ENCODE measurements at places on chromosomes 13 and 19.

- no peak for DNase-seq
These were observed 197.2 kb downstream of the TEX29 start for GRCh38 chr13:111517641-111518010.

DNA sequence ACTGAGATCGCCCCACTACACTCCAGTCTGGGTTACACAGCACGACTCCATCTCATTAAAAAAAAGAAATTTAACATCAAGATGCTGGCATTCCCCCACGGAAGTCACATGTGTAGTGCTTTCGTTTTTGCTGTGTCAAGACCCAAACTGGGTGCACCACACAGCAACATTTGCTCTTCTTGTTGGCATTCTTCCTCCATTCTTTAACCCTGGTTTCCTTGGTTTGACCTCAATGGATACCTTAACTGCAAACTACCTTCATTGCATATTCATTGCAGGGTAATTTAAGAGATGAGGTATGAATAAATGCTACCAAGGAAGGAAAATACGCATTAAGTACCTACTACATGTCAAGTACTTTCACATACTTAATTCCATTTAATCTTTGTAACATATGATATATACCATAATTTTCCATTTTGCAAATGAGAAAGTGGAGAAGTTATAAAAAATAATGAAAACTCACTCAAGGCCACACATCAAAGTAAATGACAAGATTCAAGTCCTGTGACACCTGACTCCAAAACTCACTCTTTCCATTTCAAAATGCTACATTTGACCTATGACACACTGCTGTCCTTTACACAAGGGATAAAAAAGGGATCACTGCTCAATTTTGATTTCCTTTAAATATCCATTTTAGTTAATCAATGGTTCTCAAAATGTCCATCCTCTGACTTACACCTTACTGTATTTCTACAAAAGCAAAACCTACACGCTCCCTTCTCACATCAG is 59.2 kb downstream of the STK24 start:
- DNase-seq = no peak

- DNase-seq = no peak
These were observed 5.0 kb downstream of the PTOV1 start for GRCh38 chr19:49855676-49856573.

DNA sequence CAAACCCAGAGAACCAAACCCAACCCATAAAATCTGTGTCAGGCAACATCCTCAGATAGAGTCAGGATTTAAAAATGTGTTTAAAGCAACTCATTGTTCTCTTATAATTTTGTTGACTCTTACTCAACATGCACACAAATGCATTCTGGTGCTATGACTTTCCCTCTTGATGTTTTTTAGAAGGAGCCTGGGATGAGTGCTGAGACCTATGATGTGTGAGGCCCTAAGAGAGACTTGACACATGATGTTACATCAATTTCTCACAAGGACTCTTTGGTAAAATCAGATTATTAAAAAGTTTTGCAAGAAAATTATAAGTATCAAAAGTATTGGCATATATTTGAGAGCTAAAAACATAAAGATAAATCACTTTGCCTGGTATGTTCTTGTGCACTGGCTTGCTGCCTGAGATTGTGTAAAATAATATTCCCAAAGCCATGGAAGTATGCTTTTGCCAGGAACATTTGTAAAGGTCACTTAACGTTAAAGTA is 173.9 kb downstream of the DCLK1 start:
- no peak for DNase-seq

DNA sequence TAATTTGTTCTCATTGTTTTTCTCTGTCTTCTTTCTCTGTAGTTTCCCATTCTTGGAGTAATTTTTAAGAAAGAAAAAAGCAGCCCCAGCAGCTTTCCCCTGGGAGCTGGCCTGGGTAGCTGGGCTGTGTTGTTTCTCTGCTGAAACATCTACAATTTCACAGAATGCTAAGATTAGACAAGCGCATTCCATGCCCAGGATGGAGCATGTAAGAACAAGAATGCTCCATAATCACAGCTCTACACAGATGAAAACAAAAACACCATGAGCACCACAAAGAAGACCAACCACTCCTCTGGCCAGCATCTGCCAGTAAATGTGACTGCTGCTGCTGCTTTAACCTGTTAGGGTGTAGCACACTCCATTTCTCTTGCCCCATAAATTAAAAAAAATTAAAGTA is 239.2 kb upstream of the SLITRK1 start:
- no peak for DNase-seq

DNA sequence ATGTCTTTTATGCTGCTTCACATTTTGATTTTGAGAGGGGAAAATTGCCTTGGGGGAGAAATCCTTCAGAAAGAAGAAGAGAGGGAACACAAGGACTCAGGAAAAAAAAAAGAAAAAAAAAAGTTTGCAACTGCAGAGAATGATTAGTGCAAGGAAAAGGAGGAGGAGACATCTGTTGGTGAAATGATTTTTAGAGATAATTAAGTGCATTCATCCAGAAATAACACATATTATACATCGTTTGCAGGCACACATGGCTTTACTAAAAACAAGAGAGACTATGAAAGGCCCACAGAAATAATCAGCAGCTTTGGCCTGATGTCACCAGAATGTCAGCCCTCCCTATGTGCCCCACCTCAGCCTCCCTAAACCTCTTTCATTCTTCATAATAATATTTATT is 1058.2 kb downstream of the PCDH9 start:
- DNase-seq = no peak

DNA sequence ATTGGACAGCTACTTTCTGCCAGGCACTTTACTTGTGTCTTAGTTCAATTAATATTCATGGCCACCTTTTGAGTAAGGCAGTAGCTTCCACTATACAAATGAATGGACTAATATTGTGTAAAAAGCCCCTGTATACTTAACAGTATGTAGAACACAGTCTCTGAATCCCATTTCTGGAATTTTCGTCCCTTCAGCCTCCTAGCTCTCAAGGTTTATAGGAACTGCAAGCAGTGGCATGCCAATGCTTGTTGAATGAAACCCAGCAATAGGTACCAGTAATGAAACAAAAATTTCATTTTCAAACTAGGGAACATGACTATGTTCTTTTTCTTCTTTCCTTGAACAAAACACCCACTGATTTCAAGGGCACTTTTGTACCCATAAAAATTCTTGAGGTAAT is 361.6 kb downstream of the TDRD3 start:
- DNase-seq = no peak

GRCh38 chr13:40547591-40548315 is 118.7 kb downstream of the FOXO1 start:
- DNase-seq = no peak

DNA sequence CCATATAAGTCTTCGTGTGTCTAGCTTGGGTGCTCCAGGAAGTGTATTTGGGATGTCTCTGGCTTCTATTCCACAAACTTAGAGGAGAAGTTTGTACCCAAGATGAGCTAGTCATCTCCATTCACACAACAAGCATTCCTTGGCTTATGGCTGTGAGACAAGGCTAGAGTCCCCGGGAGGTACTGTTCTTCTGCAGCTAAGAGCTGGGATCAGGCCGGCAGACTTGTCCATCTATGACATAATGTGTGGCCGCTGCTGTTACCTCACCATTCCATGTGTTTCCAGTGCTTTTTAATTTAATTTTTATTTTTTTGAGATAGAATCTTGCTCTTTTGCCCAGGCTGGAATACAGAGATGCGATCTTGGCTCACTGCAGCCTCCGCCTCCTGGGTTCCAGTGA is 20.7 kb downstream of the GATAD2A start:
- DNase-seq = no peak

DNA sequence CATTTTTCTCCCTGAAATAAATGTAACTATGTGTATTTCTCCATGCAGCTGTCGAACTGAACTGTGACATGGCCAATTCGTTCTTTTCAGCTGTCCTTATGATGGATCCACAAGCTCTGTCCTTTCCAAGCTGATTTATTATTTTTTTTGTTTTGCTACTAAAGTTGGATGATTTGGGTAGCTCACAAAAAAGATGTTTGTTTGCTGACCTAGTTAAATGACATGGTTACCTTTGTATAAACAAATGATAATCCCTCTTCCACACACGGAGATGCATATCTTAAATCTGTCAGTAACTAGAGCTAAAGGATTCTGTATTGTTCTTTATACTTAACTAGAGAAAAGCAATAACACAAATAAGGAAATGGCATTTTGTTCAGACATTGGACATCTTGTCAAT is 884.3 kb upstream of the PCDH20 start:
- DNase-seq = no peak

DNA sequence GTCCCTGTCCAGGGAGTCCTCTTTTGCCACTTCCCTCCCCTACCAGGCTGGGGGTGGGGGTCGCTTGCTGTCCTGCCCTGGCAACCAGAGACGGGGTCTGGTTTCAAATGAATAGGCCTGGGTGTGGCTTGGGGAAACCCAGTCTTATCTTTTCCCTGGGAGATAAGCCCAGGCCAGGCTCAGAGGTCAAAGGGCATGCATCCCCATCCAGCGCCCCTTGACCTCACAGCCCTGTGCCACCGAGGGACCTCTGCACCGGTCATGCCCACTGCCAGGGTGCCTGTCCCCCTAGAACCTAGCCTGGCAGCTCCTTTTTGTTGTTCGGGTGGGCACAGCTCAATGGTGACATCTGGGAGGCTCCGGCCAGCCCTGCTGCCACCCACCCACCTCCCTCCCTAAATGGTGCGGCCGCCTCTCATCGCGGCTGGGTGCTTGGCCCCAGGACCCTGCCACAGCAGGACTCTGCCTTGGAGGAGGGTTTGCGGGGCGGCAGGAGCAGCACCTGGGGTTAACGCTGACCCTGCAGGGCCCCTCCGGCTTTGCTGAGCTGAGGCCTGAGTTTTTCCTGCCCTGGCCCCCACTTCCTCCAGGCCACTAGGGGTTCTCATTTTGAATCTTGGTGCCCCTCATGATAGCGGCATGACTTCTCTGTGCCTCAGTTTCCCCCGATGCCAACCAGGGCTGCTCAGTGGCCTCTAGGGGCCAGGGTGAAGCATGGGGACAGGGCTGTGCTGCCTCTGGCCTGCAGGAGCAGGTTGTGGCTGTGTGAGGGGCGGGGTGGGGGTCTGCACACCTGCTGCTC is 2.9 kb upstream of the CERS1 start:
- DNase-seq = no peak

GRCh38 chr13:70034286-70034685 is 73.3 kb upstream of the ATXN8OS start:
- no peak for DNase-seq

DNA sequence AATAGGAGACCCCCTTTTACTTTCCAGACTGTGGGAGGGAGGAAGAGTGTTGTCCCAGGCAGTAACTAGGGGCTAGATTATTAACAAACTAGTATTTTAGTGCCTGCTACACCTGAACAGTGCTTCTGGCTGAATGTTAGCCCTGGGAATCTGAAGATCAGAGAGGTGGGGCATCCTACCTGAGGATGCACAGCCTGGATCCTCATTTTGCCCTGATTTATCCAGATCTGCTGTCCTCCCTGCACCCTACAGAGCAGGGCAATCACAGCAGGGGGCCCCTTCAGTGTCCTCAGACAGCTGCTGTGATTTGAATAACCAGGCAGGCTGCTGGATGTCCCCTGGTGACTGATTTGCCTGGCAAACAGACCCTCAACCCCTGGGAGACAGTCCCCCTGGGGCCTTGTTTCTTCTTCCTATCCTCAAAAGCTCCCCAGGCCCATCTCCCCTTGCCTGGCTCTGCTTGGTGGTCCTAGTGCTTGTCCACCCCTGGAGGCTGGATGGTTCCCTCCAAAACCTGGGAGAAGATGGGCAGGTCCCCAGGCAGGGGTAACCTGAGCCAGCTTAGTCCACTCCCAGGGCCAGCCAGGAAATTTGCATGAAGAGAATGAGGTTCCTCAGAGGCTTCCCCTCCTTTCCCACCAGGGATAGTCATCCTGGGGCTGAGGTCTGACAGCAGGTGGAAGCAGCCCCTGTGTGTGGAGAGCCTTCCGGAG is at the start of gene OVOL3:
OVOL3 (plus strand) TSS at position 657 of the 713 bp plus-strand sequence. CDS start 60 bp downstream, outside the sequence.
- no peak for DNase-seq

DNA sequence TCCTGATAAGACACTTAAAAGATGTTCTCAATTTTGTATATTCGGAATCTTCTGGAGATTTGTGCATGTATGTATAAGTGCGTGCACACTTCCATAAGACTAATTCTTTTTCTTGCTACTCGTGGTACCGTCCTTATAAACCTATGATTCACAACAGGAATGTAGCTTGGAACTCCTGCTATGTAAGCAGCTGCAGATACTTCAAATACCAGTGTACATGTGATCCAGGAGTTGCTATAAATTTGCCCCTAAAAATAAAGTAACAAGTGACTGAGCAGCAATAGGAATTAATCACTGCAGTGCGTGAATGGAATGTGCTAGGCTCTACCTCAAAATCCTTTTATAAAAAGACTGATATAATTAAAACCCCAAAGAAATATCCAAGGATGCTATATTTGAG is 214.9 kb downstream of the KLF5 start:
- DNase-seq = no peak

GRCh38 chr19:52237197-52237596 is 32.2 kb upstream of the ZNF766 start:
- DNase-seq = no peak

DNA sequence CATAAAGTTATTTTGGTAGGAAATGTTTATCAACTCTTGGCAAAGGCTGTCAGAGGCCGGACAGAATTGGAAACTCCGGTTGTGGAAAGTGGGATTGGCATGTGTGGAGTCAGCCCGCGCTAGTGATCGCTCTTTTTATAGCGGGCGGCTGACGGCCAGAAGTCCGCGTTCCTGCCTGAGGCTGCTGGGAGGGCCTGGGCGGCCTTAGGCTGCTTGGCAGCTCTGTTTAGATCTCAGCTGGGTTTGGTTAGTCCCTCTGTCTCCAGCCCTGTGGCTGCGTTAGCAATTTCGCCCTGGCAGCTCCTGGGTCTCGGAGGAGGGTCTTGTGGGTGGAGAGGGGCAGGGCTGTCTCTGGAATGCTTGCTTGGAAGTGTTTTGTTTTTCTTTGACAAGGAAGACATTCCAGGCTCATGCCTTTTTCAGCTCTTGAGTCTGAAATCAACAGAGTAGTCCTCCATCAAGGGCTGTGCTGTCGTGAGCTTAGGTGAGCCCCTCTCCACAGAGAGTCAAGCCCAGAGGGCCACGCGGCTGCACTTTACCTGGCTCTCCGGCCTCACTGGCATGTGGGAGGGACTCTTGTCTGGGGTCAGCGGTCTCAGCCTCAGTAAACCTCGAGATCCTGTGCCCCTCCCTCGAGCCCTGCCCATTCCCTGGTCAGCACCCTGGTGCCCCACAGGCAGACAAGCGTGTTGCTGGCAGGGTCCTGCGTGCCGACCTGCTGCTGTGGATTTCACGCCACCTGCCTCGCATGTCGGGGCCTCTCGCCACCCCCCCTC is 22.5 kb downstream of the DOT1L start:
- no peak for DNase-seq

DNA sequence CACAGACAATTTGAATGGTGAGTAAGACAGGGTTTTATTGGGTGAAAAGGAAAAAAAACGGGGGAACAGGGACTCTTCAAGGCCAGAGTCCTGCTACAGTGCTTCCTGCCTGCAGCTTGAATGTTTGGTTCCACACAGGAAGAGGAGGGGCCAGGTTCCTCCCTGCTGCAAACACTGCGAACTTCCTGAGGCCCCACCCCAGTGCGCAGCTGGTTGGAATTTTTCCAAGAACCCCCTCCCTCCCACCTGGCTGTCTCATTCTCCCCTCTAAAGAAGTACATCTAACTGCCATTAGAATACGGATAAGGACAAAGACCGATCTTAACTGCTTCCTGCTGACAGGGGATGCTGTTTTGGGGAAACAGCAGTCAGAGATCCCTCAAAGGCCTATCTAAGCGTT is 184.9 kb downstream of the GGACT start:
- no peak for DNase-seq

- DNase-seq = no peak
These were observed 121.8 kb upstream of the PCDH9 start for GRCh38 chr13:67351909-67352308.

Measured in activated naive CD4-positive, alpha-beta T cell (primary cell).